ENCODE measurements at places on chromosomes 5 and 9.

- no peak for DNase-seq
These were observed 41.3 kb downstream of the HK3 start for GRCh38 chr5:176857894-176858273.

DNA sequence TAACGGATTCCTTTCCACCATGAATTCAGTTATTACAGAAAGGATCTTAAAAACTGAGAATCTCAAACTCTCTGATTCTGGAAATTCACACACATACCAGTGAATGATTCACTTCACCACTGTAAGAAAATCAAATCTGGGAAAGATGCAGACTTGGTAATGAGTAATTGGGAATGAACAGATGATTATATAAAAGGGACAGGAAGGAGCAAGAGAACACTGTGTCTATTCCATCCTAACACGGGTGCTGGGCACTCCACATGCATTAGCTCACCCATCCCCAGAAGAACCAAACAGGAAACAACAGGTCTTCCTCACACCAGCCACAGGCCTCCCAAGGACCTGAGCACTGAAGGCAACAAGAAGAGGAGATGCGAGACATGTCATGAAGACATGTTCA lies 74.8 kb upstream of the ZNF622 start:
- DNase-seq: no peak

- DNase-seq: no peak
These were observed 74.0 kb downstream of the SLIT3 start for GRCh38 chr5:169226895-169227294.

DNA sequence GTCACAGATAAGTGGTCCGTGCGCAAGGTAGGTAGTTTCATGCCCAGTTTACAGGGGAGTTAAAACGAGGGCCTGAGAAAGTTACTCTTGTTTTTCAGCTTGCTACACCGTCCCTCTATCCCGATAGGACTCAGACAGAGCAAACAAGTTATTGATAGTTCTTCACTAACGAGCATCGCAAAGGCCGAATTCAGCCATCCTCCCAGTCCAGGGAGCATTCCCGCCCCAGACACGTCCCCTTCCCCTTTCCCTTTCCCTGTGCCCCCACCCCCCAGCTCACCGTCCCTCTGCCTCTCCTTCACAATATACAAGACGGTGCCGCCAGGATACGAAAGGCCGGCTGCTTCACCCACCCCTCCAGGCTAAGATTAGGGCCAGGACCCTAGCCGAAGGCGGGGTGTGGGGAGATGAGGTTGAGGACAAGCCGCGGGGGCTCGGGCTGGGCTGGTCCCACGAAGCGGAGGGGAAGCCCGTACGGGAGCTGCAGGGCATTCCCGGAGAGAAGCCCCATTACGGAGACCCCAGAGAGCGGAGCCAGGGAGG lies 599 bp downstream of the KIAA1191 start:
- DNase-seq: no peak

GRCh38 chr5:60382716-60383115 lies 317.2 kb downstream of the DEPDC1B start:
- no peak for DNase-seq

DNA sequence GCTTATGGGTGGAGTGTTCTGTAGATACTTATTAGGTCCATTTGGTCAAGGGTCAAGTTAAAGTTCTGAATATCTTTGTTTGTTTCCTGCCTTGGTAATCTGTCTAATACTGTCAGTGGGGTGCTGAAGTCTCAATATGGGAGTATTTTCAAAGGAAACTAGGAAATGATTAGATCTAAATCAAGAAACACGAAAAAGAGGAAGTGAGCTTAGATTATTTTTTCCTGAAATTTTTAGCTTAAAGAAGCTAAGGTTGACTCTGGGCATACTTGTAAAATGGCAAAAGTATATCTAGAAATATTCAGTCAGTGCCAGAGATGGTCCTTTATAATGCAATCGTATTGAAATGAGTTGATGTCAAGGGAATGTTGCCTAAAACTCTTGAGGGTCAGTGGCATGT lies 313.5 kb downstream of the ICE1 start:
- no peak for DNase-seq
